Bronchial epithelial cell (primary cell): ENCODE measurements at places on chromosomes 2 and 18. TPM values are rescaled to one million over a fixed set of nuclear protein-coding genes. Genes with fewer than 3 reads are reported as not detected.

COL3A1 gene
- total RNA-seq: 1.4 and 43.4 TPM in 2 replicates

ALK gene
- total RNA-seq: not detected in 2 replicates

DNA sequence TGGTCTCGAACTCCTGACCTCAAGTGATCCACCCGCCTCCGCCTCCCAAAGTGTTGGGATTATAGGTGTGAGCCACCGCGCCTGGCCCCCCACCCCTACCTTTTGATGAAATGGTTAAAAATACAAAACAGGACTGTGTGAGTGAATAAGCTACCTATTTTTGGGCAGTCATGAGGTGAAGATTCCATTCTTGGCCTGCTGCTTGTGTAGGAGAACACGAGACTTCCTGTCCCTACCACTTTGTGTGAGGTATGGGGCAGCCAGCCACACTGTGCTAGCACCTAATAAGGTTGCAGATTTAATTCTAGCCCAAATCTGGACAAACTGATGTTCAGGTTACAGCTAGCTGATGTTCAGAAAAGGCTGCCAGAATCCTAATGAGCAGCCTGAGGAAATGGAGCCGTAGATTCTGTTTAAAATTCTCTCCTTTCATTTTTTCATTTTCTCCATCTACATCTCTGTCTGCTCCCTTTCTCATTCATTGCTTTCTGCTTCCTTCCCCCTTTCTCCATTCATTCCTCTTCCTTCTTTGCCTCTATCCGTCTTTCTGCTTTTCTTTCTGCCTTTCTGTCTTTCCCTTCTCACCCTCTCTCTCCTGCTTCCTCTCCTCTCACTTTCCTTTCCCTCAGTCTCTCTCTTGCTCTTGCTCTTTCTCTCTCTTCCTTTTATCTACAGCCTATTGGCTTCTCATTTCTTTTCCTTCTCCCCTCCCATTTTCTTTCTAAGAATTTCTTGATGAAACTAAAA lies 4.6 kb upstream of the LTBP1 start:
- no peak for DNase-seq

DNA sequence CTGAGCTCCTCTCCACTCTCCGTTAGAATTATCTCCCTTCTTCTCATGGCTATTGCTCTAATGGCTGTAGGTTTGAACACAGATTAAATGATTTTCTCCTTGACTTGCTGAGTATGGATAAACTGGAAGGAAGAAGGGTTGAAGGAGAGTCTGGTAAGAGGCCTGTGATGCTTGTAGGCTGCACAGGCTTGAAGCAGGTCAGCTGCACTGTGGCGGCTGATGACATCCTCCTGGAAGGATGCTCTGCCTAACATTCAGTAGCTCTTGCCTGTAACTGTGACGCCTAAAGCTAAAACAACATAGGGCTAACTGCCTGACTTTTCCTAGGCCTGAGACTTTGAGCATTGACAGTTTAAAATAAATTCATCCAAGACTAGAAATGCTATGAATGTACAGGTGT lies 166.3 kb downstream of the MREG start:
- DNase-seq: no peak

DNA sequence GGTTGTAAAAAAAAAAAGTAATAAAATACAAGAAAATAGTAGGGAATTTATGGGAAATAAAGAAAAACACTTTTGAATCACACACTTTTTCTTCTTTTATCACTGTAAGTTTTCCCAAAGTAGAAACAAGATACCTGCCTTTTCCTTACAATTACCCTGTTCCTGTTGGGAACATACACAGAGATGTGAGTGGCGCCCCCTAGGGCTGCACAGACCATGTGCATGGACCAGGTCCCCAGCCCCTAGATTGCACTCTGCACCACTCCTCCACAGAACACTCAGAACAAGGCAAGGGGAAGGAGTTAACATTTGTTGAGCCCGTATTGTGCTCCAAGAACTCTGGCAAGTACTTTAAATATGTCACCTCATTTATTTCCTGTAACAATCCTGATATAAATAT lies 118.7 kb upstream of the NRP2 start:
- DNase-seq: no peak

GRCh38 chr2:85195956-85196355 lies 62.8 kb downstream of the TCF7L1 start:
- no peak for DNase-seq

- DNase-seq: peak; percentile 18
Measured at GRCh38 chr2:188243381-188243780, 48.3 kb upstream of the GULP1 start.

GRCh38 chr18:39172695-39173421 lies 1607.3 kb upstream of the CELF4 start:
- DNase-seq: peak; percentile 48

TUBB6 gene
- total RNA-seq: 468 and 922 TPM in 2 replicates

DNA sequence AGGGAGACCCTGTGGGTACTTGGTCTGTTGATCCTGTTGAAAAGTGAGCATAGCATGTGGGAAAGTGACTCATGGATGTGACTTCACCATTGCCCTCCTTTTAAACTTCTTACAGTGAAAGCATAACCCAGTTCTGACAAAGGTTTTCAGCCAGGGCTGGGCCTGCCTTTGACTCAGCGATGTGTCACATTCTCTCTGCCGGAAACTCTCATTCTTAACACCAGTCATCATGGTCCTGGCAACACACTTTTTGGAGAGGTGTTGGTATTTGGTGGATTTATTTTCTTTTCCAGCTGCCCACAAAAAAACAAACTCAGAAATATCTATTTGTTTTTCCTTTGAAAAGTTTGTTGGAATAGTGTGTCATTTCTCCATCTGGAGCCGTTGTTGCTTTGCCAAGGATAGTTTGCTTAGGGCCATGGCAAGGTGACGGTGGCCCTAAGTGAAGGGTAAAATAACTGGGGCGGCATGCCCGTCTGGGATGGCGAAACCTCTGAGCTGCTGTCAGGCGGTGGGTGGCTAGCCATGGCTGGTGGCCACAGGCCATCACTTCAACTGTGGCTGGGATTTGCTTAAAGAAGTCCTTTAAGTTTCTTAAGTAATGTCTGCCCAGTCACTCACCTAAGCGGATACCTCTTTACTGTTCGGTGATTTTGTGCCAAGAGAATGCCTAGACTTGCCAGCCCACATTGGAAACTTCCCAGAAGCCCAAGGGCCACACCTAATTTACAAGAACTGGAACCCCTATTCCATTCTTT lies 123.3 kb downstream of the LTBP1 start:
- peak; percentile 100 for DNase-seq

ZC3H6 gene
- total RNA-seq: 3.4 and 5.6 TPM in 2 replicates

GRCh38 chr2:239267288-239267951 lies 133.4 kb downstream of the HDAC4 start:
- peak; percentile 74 for DNase-seq
